ENCODE measurements at places on chromosomes 1 and 21. TPM values are rescaled to one million over a fixed set of nuclear protein-coding genes. Genes with fewer than 3 reads are reported as not detected.

DNA sequence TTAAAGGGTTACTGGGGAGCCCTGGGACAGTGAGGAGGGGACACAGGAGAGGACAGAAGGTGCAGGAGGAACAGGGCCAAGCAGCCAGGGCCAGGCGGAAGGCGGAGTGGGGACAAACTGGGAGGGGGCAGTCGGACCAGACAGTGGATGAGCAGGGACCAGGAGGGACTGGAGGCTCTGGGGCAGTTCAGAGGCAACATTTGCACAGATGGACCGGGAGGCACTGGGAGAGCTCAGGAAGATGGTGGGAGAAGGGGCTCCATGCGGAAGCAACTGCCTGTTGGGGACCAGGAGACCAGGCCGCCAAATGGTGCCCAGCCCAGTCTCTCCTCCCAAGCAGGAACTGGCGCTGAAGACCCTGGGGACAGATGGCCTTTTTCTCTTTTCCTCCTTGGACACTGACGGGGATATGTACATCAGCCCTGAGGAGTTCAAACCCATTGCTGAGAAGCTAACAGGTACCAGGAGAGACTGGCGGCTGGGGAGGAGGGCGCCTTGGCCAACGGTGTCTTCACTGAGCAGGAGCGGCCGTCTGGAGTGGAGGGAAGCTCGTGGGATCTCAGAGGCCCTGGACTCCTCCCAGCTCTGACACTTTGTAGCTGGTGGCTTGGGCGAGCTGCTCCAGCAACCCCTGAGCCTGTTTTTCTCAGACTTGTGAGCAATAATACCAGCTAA, 847 bp downstream of the SELENON start:
- no peak for DNase-seq

GRCh38 chr1:93917302-93917701, 8.1 kb upstream of the GCLM start:
- no peak for DNase-seq

DNA sequence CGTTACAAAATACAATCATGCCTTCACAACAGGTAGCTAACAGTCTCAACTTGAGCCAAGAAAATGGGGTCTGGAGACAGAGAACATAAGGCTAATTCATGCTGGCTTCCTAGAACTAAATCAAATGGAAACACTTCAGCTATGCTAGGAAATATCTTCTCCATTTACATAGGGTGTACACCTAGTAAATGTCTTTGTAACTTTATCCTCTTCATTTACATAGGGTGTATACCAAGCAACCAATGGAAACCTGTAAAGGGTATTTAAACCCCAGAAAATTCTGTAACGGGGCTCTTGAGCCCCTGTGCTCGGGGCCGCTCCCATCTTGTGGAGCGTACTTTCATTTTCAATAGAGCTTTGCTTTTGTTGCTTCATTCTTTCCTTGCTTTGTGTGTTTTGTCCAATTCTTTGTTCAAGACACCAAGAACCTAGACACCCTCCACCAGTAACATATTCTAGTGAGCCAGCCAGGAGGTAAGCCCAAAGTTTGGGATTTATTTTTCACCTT, 19.5 kb upstream of the CYP4X1 start:
- no peak for DNase-seq

The IER5 gene
- 8.1 TPM for polyA plus RNA-seq

The AQP10 gene
- 0.14 TPM for polyA plus RNA-seq

Data from muscle of arm (tissue), 14 donors.